ENCODE measurements at places on chromosomes 3 and 15.

DNA sequence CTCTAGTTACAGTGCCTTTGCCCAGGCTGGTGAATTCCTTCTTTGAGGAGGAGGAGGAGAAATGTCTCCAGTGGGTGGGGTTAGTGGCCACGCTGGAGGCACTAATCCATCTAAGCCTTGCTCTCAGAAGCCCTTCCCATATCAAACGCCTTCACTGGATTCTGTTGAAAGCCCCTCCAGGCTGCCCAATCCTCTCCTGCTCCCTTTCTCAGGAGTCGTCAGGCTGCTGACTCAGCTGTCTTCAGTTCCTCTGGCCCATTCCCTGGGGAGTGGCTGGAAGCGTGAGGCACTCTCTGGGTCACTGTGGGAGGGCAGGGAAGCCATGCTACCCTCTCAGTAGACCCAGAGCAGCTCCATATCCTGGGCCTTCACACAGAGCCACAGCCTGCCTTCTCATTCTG is 2.7 kb downstream of the AP2M1 start:
- DNase-seq, result no peak

DNA sequence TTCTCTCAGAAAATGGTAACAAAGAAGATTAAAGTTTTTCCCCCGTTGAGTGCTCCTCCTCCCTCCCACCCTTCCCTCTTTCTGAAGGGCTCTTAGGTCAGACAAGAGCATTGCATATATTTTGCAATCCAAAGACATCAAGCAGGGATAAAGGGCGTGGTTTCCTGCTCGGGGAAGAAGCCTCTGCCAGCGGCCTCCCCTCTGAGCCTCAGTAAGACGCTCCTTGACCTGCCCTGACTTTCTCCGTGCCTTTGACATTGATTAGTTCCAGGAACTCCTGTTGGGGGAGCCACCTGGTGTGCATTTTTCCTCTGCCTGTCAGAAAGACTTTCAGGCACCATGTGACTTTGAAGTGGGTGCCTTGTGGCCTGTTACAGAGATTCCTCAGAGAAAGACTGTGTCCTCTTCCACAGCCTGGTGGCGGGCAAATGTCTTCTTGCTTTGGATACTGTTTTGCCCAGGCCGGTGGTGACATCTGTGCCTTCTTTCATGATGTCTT is 87.2 kb upstream of the TBL1XR1 start:
- DNase-seq, result no peak

DNA sequence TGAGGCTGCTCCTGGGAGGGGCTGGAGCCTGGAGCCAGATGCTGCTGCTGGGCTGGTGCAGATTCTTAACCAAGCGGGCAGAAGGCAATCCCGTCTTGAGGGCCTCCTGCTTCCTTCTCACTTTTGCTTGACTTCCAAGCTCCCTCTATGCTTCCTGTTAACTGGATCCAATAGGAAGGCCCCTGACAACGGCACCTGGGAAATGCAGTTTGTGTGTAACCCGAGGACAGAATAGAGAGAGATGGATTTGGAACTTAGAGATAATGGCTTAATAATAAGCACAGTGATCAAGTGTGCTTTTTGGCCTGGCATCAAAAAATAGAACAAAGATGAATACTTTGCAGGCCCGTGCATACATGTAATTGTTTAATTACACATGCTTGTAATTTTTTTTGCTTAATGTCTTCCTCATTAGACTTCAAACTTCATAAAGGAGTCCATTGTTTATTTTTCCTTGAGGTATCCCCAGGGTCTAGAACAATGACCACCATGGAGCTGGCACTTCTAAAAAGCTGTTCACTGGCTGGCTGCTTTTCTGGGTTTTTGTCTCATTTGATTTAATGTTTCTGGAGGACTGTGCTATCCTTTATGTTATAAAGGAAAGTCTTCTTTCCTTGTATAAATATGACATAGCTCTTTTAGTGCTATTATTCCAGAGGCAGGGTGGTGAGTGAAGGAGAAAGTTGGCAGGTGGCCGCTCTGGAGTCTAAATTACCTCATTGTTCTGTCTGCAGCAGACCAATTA is 63.3 kb upstream of the MITF start:
- peak; percentile 9 for DNase-seq

- no peak for DNase-seq
These were observed 443.5 kb downstream of the OTOL1 start for GRCh38 chr3:161939918-161940620.

DNA sequence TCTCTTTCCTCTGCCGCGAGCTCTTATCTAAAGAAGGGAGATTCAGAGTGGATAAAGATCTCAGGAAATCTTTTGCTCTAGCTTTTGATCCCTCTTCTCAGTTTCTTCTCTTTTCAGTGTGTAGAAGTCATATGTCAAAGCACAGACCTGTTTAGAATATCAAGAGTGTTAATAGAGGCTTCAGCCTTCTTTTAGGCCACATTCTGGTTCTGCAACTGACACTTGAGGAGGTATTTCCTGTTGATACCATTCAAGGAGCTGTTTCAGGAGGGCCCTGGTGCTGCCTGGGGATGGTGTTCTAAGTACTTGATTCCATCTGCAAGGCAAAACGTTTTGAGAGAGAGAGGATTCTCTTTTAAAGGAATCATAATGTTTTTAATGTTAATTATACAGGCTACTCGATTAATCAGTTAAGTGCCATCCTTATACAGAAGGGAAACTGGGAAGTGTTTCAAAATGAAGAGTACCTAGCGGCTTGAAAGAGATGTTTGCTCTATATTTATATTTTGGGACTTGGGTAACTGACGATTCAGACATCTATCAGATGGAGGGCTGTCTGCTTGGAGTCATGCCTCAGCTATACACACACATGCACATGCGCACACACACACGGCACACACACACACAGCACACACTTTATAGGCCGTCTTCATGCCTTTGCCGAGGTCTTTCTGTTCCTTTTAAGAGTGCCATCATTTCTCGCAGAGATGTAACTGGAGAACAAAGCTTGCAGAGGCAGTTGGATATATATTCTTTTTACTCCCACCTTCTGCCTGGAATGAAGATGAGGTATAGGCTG is 313.9 kb downstream of the PTPRG start:
- no peak for DNase-seq
